ENCODE measurements at places on chromosomes 6 and 20.

DNA sequence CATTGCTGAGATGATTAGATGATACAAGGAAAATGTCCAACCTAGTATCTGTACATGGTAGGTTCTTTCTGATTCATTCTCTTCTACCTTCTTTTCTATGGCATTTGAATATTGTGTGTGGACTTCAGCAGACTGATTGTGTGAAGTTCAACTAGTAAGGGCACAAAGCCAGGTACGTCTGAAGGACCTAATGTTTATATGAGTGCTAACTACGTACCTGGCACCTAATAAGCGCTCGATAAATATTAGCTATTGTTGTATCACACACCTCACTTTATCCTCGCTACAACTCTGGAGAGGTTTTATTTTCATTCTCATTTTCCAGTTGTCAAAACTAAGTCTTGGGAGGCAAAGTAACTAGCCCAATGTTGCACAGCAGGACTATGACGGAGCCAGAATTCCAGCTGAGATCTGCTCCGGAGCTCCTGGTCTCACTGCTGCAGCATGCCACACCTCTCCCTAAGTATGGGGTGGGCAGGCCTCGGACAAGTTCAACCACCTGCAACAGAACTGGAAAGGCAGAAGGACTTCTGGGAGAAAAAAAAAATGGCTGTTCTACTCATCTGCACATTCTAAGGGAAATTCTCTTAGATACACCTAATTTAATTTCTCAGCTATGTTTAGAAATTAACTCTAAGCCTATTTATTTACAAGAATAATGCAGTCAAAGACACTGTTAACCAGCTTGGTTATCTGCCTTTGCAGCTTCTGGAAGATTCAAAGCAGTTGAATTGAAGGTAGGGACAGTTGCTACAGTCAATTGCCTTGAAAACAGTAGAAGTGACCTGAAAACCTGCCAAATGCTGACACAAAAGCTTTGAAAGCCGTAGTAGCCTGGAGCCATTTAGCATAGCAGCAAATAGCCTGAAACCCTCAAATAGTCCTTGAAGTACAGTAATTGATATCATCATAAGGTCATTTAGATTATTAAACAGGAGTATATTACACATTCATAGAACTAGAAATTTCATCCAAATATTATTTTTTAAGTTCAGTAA is 165.0 kb downstream of the PDE7B start:
- DNase-seq = no peak

DNA sequence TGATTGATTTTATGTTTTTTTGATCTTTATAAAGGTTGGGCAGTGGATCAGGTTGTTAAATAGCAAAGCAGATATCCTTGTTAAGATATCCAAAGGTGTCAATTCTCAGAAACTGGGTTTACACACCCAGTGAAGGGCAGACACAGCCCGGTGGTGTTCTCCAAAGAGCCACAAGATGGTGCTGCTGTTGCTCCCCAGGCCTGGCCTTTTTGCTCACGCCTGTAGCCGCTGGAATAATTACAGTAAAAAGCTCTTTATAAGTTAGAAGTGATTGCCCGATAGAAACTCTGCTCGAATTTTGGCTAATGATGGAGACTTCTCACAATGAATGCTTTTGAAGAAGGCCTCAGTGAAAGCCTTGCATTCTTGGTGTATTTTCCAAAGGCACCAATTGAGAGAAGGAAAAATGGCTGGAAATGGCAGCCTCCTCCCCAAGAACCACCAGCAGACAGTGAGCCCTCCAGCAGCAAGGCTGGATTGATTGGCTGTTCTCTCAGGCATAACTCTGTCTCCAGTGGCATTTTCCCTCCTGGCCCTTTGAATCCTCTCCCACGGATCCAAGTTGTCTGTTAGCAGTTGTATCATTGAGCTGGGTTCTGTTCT is 120.5 kb upstream of the CHD6 start:
- DNase-seq = peak; percentile 62

DNA sequence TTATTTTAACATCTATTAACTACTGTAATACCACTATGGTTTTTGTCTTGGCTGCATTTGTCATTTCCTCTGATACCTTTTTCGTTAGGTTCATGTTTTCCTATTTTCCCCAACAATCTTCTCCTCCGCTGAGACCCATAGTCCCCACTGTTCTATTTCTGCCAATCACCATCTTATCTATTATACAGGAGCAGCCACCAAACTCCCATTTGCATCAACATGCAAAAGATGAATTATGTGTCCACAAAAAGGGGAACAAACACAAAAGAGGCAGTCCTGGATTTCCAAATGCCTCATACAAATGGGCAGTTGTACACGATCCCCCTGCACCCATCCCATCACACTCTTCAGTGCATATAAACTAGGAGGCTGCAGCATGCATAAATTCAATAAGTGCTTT is 121.7 kb upstream of the MYLIP start:
- DNase-seq = no peak

- DNase-seq = no peak
These were observed 636.6 kb upstream of the MAN1A1 start for GRCh38 chr6:119985952-119986736.
